Activated T-helper 1 cell treated with anti-CD3 and anti-CD28 coated beads, Interleukin-2, amount 50 U/mL, for 16 hours (primary cell): ENCODE measurements at places on chromosomes 3 and 15.

- DNase-seq: no peak
These were observed 1064.5 kb downstream of the ZPLD1 start for GRCh38 chr3:103499132-103499900.

DNA sequence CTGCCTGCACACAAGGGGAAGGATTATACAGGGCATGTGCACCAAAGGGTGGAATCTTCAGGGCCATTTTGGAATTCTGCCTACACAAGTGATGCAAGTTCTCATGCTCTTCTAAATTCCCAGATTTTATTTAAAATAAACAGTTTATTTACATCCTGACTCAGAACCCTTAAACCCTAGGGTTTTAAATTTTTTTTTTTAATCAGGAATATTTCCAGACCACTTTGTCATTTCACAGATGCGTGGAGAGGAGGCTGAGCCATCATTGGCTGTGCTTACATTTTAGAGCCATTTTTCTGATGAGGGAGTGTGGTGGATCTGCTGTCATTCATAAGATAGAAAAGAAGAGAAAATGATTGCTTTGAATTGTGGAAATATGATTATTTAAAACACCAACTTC, 65.2 kb upstream of the MNS1 start:
- DNase-seq: no peak

DNA sequence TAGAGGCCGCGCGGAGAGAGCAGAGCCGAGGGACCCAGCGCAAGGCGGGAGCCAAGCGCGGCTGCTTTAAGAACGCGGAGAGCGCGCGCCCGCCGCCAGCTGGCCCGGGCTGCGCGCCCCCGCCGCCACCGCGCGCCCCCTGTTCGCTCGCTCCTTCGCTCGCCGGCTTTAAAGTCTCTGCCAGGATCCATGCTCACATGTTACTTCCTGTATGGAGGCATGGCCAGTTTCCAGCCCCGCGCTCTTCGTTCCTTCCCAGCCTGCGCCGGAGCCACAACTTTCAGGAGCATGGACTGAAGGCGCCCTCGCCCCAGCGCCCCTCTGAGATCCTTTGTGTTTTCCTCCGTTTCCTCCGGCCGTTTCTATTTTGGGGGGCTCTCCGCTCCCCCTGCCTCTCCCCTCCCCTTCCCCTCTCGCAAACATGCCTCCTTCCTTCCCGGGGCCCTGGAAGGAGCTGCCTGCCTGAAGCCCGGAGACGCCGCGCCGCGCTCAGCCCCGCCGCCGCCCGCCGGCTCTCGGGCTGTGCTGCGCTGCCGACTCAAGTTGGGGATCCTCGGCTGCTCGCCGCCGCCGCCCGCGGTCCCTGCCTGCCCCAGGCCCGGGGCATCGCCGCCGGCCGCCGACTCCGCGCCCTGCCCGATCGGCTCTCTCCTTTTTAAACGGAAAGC, at the start of gene PTPRG:
Gene PTPRG, plus strand, starts transcription at position 198 of the 668 bp plus-strand sequence. CDS start 717 bp downstream, outside the sequence.
- DNase-seq: no peak

DNA sequence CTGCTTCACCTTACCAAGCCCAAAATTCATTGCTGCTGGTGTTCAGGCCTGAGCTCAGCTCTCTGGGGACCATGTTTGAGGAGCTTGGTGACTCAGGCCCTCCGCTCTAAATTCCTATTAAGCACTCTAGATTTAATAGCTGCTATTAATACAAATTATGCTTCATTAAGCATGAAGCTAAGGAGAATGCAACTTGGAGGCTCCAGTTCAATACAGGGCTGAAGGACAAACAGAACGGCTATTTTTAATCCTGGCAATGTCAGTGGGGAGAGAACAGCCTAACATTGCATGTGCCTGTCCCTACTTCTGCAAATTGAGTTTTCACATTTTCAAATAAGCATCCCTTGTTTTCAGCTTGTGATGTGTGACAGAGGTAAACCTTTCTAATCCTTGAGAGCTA, 80.1 kb upstream of the TRIM42 start:
- DNase-seq: no peak

- no peak for DNase-seq
These were observed 33.8 kb downstream of the CHDH start for GRCh38 chr3:53812434-53812833.

- DNase-seq: no peak
These were observed 295.9 kb upstream of the UBE2E2 start for GRCh38 chr3:22907161-22907780.

DNA sequence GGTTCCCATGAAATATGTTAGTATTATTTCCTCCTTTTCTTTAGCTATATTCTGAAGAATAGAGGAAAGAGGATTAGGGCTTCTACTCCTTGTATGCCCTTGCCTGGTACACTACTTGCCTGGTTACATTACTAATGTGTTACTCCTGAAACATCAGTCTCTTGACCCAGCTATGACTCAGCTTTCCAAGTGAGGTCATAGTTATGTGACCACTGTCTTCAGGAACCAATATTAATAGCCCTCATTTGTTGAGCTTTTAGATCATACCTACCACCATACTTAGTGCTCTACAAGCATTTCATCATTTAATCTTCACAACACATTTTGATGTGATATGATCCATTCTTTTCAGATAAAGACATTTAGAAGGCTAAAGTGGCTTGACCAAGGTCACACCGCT, 60.3 kb downstream of the CMSS1 start:
- no peak for DNase-seq

GRCh38 chr15:59306520-59307164, 66.0 kb downstream of the MYO1E start:
- no peak for DNase-seq

DNA sequence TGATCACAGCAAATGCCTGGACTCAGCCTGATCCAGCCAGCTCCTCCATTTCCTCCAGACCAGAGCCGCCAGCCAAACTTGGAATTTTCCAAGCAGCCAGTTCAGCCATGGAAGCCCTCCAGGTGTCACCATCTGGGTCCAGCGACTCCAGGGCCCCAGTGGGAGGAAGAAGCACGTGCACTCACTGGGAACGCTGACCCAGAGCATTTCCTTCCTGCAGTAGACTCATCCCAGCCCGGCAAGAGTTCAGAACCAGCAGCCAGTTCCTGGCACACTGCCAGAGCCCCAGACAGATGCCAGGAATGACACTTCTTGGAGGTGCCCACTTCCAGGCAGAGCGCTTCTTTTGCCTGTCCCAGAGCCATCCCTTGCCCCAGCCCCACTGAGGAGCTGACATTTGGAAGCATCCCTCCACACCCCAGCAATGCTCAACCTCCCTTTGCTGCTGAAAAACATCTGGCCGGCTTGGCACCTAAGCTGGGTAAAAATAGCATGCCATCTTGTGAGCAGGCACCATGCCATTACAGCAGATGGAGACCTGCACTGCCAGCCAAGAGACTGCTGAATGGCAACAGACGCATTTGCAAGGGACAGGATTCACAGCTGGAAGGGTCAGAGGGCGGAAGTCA, 460.3 kb upstream of the PROK2 start:
- no peak for DNase-seq

- no peak for DNase-seq
These were observed 405.6 kb downstream of the NTRK3 start for GRCh38 chr15:87850916-87851315.

DNA sequence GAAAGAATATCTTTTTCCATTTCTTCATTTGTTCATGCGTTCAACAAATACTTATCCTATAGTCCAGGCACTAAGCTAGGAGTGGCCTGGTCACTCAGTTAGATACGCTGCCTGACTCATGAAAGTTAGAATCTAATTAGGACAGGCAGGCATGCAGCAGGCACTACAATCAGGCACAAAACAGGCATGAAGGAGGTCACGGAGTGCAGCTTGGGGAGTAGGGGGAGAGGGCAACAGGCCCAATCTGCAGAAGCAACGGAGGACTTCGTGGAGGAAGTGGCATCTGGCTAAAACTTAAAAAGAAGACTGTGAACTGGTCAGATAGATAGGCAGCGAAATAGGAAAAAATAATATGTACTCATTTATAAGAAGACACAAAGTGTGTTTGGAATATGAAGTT, 420.9 kb downstream of the MAGI1 start:
- no peak for DNase-seq
